ENCODE measurements at places on chromosomes 4 and X.

- DNase-seq = peak; percentile 26
Observed at GRCh38 chr4:55183926-55184599, 58.7 kb upstream of the KDR start.

GRCh38 chrX:19065535-19065934, 56.7 kb downstream of the ADGRG2 start:
- DNase-seq = no peak

DNA sequence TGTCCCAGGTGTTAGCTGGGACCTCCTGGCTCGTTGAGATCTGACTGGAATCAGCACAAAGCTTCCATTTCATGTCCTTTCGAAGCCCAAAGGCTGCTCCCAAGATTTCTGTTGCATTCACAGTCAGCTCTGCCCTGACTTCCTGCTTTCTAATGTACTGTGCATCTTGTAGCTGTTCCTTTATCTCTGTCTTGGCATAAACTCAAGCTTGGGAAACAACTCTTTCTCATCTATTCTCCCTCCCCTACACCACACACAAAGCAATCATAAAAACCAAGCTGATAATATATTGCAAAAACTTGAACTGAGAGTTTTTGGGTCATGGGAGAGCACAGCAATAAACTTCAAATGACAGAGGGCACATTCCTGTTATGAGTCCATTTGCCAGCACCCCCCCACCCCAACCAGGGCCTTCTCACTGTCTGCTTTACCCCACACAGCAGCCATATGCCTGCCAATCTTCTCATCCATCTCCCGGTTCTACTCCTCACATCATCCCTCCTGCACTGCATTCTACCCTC, 76.3 kb downstream of the SYNPO2 start:
- DNase-seq = no peak

DNA sequence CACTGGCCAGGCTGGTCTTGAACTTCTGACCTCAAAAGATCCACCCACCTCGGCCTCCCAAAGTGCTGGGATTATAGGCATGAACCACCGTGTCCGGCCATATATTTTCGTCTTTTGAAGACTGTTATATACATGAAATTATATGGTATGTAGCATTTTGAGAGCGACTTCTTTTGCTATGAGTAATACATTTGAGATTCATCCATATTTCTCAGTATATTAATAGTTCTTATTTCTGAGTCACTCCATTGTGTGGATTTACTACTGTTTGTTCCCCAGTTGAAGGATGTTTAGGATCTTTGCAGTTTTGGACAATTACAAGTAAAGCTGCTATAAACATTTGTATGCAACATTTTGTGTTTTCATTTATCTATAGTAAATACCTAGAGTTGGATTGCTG, 34.9 kb downstream of the GNL3L start:
- no peak for DNase-seq

GRCh38 chr4:122772311-122772710, 39.8 kb downstream of the BBS12 start:
- no peak for DNase-seq

DNA sequence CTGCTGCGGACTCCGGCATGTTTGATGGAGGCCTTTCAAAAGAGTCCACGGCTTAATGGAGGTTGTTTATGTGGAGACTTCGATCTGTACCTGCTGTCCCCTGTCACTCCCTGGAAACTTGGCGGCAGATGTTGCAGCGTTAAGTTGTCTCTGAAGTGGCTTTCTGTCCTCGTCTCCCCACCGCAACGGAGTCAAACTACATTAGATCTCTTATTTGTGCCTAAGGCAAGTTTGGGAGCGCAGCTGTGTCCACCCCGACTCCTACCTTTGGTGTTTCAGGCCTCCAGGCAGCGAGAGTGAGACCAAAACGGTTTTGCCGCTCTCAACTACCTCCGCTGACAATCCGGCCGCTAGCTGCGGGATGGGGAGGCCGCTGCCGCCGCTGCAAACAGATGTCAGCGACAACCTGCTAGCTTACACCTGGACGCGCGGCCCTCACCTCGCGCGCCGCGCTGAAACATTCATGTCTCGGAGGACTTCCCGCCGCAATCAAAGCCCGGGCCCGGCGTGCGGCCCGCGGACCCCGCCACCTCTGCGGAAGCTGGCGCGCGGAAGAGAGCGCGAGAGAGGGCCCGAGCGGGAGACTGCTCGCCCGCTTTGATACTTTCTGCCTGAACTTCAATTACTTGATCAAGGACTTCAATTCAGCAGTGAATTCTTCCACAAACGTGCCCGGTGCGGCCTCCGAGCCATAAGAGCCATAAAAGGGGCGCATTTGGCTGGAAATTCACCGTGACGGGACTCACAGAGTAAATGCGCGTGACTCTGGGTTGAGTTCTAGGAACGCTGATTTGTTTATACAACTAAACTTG, 108.4 kb downstream of the ANTXR2 start:
- DNase-seq = no peak

- no peak for DNase-seq
Observed at GRCh38 chr4:4610672-4611071, 68.8 kb upstream of the STX18 start.

DNA sequence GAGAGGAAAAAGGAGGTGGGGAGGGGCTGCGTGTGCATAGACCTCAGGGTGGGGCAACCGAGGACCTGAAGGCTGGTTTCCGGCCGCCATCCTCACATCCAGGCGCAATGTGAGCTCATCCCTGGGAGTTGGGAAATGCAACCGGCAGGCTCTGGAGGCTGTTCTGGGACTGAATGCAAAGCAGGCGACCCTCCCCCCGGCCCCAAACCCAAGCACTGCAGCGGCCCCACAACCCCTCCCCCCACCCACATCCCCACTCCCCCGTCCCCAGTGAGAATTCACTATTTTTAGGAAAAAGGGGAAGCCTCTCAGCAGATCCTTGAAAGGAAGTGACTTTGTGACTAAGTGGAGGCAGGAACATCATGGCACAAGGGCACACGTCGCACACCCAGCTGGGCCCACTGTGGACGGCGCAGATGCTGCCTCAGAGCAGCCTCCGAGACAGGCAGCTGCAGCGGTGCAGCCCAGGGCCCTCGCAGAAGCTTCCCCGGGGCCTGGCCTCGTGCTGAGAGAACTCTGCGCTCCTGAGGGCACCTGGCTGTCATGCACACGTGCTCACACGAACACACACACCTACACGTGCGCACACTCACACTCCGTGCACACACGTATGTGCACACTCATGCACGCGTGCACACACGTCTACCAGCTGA, 1.3 kb upstream of the PDE6B start:
- no peak for DNase-seq

DNA sequence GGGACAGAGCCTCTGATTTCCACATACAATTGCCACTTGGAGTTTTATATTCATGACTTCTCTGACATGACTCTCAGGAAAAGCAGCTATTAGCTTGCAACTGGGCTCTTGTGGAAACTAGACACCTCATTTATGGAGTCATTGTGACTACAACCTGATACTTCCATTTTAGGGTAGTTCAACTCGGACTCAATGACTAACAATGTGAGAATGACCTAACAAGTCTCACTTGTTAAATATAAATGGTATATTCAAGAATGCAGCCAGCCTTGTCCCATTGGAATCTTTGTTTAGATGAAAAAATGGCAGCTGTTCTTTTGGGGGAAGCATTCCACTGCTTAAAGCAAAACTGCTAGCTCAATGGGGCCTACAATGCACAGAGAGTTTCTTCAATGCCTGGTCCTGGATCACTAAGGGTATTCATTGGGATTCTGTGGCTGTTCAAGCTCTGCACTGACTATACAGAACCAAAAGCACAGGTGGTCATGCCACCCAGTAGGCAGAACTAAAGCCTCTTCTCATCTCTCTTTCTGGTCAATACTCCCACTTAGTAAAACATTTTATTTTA, 36.5 kb upstream of the GLRA3 start:
- DNase-seq = no peak

GRCh38 chr4:5157791-5158770, 106.8 kb downstream of the STK32B start:
- DNase-seq = no peak

Data from breast epithelium (tissue), 4 donors.